ENCODE measurements at places on chromosomes 1 and 21. TPM values are rescaled to one million over a fixed set of nuclear protein-coding genes. Genes with fewer than 3 reads are reported as not detected.

DNA sequence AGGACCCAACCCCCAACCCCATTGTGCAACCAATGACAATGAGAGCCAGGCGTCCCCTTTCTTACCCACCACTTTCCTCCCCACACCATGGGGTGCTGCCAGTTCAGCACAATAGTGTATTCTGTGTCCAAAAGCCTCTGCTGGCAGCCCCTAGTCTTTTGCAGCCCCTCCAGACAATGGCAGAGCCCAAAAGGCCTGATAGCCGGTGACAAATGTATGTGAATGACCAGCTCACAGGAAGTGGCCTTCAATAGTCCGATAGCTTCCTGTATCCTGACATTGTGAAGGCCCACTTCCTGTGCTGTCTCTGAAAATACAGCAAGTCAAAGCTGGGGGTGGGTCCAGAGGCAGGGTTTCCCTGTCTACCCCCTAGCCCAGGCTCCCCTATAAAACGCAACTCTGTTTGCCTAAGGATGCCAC, 16.6 kb downstream of the SMIM12 start:
- peak; percentile 47 for DNase-seq

GRCh38 chr1:22057861-22058260, 5.4 kb downstream of the CDC42 start:
- DNase-seq = no peak

- DNase-seq = no peak
These were observed 18.2 kb upstream of the PTGFRN start for GRCh38 chr1:116891396-116892079.

DNA sequence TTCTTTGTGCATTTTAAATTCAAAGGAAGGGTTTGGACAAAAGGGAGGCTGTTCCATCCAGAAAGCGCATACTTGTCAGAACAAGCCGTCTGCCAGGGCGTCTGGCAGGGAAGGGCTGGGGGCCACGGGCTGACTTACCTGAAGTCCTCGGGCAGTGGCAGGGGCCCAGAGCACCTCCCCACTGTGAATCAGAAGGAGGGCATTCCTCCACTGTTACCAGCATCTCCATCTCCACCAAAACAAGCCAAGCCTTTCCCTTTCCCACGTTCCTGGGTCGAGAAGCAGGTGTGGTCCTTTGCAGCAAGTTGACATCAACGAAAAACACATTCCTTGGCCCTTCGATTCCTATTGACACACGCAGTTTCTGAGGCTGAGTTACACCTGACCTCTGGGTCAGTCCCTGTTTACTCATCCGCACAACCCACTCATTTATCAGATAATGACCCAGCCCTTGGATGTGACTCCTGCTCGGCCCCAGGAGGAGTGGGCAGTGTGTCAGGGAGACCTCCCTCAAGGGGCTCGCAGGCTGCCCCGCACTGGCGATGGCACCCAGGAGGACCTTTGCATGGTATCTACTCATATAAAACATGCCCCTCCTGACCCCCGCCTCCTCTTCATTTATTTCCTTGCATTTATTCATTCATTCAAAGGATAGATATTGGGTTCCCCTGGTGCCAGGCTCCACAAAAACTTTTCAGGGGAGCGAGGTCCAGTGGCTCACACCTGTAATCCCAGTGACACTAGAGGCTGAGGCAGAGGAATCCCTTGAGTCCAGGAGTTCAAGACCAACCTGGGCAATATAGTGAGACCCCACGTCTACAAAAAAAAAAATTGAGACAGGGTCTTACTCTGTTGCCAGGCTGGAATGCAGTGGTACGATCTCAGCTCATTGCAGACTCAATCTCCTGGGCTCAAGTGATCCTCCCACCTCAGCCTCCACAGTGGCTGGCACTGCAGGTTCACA, 60.2 kb downstream of the TOMM20 start:
- no peak for DNase-seq

DNA sequence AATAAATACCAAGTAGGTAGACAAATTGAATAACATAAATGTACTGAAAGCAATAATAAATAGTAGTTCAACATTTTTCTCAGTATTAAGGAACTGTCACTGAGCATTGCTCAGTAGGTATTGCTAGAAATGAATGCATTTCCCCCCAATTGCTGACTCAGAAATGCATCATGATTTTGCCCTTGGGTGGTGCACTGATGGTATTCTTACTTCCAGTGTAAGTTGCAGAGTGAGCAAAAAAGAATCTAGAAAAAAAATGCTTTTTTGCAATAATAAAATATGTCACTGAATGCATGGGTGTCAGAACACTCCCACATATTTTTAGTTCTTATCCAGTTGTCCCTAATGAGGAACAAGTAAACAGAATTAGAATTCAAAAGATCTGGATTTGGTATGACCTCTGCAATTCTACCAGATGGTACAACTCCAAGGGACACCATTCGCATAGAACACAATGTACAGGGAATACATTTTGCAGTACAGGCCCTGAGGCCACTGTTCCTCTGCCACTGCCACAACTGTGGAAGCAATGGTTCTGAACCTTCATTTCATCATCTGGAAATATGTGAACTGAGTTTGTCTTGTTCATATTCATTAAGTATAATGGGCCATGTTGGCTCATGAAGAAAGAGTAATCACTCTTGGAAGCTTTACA, 78.0 kb downstream of the ATP6V1G3 start:
- no peak for DNase-seq

DNA sequence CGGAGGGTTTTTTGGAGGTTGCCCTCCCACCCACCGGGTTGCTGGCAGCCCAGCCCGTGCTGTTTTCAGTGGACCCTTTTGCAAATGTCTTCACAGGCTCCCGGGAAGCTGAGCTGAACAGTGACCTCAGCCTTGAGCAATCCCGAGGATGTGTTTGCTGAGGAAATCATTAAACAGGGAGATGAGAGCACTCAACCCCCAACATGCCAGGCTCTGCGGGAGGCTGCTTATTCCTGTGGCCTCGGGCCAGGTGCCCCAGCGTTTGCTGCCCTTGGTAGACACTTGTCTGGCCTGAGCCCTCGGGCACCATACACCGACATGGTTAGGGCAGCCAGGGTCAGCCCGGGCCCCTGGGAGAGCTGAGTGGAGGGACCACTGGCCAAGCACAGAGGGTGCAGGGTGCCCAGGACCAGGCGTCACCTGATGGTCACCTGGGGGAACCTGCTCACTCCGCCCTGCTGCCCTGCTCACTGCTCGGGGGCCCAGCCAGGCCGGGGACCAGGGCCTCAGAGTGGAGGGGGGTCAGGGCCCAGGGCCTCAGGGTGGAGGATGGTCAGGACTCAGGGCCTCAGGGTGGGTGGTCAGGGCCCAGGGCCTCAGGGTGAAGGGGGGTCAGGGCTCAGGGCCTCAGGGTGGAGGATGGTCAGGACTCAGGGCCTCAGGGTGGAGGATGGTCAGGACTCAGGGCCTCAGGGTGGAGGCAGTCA, 42.5 kb upstream of the POFUT2 start:
- no peak for DNase-seq

- peak; percentile 76 for DNase-seq
These were observed 97.4 kb upstream of the KCNJ15 start for GRCh38 chr21:38159355-38159754.

The CYP4A11 gene
- total RNA-seq = not detected

DNA sequence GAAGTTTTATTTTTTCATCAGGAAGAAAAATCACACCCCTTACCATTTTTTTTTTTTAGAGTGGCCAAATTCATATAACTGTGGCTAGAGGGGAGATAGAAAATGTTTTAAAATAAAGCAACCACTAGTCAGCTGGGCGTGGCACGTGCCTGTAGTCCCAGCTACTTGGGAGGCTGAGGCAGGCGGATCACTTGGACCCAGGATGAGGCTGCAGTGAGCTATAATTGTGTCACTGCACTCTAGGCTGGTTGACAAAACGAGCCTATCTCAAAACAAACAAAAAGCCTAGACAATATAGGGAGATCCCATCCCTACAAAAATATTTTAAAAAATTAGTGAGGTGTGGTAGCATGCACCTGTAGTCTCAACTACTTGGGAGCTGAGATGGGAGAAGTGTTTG, 14.8 kb upstream of the BECN2 start:
- DNase-seq = no peak

The MASP2 gene
- 0.09 TPM for total RNA-seq

GRCh38 chr1:247331525-247332214, at the start of gene ZNF496:
Gene ZNF496, minus strand, starts transcription at chr1:247331867. Its CDS starts 2,289 bp downstream, at chr1:247329578.
- peak; percentile 95 for DNase-seq

The CHD1L gene
- 118 TPM for total RNA-seq

The SLC37A1 gene
- 1.2 TPM for total RNA-seq

- DNase-seq = no peak
These were observed 6.1 kb downstream of the CYP4B1 start for GRCh38 chr1:46804926-46805325.
